GM12864 (cell line): ENCODE measurements at places on chromosomes 12 and 14.
A peak's percentile ranks its signal among the peaks of the same experiment; 100 is the strongest.

DNA sequence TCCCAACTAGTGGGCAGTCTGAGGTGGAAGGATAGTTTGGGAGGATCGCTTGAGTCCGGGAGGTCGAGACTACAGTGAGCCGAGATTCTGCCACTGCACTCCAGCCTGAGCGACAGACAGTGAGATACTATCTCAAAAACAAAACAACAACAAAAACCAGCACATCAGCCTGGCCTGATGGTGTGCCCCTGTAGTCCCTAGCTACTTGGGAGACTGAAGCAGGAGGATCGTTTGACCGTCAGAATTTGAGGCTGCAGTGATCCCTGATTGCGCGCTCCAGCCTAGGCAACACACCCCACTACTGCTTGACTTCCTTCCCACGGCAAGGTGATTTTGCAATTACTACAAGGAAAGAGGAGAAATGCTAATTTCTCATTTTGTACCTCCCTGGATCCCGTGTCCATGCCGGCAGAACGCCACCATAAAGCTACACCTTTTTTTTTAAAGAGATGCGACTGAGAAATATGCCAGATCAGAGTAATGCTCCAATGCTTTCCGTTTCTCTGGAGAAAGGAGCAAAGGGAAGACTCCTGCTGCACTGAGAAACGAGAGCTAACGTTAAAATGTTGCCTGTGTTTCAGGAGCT is 672 bp upstream of the SCFD1 start:
- no peak for DNase-seq

DNA sequence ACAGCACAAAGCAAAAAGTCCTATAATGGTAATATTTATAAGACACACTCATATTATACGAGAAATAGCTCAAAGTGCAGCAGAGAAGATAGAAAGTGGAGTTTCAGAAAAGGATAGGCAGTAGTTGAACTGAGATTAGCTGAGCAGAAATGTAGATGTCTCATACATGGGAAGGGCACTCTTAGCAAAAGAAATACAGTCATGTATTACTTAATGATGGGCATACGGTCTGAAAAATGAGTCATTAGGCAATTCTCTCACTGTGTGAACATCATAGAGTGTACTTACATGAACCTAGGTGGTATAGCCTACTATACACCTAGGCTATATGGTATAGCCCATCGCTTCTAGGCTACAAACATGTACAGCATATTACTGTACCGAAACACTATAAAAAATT is 671.3 kb downstream of the RPS29 start:
- no peak for DNase-seq

- DNase-seq, result no peak
Measured at GRCh38 chr14:77906446-77906845, 106.5 kb downstream of the ADCK1 start.

- DNase-seq, result no peak
Measured at GRCh38 chr12:5708371-5708770, 236.7 kb downstream of the ANO2 start.

GRCh38 chr14:67529947-67530935 is 2.8 kb upstream of the PLEKHH1 start:
- no peak for DNase-seq

- DNase-seq, result no peak
Measured at GRCh38 chr14:75454963-75455546, 27.2 kb downstream of the JDP2 start.

DNA sequence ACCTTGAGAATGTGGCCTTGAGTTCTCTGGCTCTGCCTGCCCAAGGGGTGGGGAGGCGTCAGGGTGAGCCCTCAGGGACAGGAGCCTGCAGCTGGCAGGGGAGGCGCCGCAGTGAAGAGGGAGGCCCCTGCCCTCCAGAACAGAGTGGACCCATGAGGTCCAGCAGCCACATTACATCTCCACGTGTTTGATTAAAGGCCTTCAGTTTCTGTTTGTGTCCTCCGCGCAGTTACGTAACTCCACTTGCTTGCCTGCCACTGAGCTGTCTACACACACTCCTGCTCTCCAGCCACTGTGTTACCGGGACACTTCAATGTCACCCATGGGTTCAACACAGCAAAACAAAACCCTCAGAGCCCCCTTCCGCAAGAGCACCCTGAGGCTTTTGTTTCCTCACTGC is 70.4 kb downstream of the CHGA start:
- DNase-seq, result no peak

DNA sequence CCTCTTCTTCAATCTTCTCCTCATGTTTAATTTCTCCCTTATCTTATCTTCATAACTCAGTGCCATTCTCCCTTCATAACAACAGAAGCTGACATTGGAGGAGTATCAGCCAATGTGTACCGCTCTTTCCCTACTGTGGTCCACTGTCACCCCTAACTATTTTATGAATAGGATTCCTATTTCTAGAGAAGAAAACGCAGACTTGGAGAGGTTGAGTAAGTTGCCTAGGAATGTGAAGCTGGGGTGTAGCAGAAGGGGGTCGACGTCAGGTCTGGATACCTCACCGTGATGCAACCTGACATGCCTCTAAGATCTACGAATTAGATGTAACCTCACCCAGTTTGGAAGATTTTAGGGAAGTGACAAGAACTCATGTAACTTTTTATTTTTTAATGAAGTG is 17.1 kb downstream of the LMO3 start:
- DNase-seq, result no peak

GRCh38 chr14:105325303-105325702 is 10.8 kb downstream of the PACS2 start:
- no peak for DNase-seq

- no peak for DNase-seq
Measured at GRCh38 chr14:36301159-36301558, 19.3 kb downstream of the MBIP start.

GRCh38 chr14:101845496-101845895 is 84.0 kb downstream of the PPP2R5C start:
- no peak for DNase-seq

DNA sequence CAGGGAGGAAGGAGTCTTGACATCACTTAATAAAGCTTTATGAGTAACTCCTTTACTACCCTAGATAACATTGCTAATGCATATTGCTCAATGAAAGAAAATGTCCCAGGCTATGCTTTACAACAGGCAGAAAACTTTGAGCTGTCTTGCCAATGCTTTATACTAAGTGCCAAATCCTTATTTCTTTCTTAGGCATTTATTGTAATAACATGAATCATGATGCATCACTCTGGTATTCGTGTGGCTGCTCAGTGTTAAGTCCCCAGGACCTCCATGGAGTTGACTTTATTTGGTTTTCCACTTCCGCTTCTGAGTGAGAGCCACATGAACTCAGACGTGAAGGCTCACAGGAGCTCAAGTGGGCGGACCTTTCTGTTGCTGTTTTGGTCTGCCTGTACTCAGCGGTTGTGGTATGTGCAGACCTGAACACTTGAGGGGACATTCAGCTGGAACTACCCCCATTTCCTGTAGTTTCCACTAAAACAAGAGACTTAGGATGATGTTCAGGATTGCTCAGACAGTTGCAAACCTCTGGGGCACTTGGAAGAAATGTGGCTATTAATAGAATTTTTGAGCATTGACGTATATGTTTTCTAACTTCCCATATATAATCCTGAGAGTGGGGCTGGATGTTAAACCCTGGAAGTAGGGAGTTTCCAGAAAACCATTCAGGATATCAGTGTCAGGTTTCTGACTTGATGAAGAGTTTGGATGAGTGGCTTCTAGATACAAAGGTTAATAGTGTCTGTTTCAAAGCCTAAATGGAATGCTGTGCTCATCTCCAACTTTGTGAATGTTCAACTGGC is 258.6 kb downstream of the MSRB3 start:
- DNase-seq, result no peak

GRCh38 chr12:10615532-10615931 is 2.1 kb upstream of the MAGOHB start:
- no peak for DNase-seq

DNA sequence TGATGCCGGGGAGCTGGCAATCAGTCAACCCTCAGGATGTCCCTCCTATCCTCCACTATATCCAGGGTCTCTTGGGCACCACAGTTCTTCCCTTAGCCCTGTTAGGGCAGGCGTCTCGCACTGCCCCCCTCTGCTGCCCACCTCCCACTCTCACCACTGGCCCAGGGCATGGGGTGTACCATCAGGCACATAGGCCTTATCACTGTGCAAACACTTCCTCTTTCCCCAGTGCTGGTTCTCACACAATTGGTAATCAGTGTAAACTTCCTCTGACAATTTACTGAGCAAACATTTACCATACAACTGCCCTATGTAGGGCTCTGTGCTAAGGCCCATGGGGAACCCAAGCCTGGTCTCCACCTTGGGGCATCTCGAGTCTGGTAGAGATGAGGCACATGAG is 20.1 kb upstream of the TMED10 start:
- no peak for DNase-seq

DNA sequence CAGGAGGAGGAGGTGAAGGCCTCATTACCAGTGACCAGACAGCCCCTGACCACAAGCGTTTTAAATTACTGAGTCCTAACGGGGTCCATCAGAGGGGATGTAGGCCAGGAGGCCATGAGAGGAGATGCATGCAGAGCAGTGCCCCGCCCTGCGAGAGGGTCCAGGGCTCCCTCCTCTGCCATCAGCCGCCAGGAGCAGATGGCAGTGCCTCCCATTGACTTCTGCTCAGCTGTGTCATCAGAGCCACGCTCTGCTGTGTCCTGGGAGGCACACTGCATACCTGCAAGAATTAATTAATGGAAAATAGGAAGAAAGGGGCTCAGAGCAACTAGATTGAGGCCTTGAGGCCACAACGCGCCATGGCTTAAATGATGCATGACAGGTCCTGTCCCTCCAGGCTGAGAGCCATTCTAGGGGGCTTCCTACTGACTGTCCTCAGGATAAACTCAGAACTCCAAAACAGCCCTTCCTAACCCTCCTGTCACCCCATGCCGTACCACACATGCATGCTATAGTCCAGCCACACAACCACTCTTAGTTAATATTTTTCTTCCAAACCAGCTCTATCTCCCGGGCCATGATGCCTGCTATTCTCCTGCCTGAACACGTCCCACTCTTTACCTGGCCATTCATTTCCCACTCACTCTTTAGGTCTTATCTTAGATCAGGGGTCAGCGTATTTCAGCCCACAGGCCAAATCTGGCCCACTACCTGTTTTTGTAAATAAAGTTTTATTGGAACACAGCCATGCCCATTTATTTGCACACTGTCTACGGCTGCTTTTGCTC is 235.8 kb downstream of the KSR2 start:
- DNase-seq, result no peak

DNA sequence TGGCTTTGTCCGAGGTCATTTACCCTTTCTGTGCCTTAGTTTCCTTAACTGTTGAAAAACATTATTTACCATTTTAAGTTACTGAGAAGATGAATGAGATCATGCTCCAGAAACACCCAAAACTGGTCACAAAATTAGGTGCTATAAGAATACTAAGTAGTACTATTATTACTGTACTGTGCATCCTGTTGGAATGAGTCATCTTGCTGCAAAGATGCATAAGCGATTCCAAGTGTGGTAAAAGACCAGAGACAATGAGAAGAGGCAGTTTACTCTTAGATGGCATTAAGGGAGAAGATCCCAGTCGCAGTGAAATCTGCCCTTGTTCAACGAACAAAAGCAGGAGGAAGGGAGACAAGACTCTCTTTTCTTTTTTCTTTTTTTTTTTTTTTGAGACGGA is 4.2 kb upstream of the PLEKHA5 start:
- no peak for DNase-seq

DNA sequence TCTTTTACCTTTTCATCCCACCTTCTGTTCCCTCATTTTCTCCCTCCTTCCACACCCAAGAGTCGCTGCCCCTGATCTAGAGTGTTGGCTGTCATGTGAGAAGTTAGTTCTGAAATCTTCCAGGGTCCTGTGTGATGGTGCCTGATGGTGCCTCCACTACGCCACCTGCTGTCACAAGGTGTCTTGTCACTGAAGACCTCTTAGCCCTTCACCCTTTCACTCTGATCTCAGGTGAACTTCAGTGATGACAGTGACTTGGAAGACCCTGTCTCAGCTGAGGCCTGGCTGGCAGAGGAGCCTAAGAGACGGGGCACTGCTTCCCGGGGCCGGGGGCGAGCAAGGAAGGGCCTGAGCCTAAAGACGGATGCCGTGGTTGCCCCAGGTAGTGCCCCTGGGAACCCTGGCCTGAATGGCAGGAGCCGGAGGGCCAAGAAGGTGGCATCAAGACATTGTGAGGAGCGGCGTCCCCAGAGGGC is 7.6 kb upstream of the PFDN5 start:
- peak; percentile 39 for DNase-seq

- no peak for DNase-seq
Measured at GRCh38 chr12:87217491-87217890, 811.7 kb downstream of the C12orf50 start.

DNA sequence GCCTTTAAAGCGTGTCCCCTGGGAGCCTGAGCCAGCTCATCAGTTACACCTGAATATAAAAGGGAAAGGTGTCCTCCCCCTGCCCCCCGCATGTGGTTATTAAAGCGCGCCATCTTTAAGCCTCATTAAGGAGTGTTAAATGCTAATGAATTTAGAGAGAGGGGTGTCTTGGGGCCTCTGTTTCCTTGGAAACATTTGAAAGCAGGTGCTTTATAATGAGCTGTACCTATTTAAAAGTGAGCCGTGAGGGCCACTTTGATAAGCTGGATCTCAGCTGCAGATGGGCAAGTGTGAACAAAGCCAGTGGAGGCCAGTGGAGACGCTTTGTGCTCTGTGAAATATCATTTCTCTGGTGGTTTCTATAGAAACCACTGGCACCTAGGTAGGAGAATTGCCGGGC is 84.0 kb downstream of the BEGAIN start:
- DNase-seq, result no peak

GRCh38 chr12:51721282-51721940 is 127.1 kb downstream of the FIGNL2 start:
- DNase-seq, result no peak

DNA sequence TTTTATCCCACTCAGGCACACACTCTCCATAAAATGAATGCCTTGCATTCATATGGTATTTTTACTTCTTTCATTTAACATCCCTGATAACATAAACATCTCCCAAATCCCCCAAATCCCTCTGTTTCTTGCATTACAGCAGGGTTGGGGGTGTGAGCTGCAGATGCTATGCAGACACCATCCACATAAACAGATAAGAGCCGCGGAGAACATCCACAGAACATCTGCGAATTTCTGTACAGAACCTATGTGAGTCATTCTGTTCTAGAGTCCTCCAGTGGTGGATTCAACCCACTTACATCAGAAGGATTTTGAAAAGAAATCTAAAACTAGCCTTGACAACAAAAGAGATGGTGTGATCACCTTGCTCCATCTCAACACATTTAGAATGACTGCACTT is 20.3 kb downstream of the FBLN5 start:
- no peak for DNase-seq

- DNase-seq, result no peak
Measured at GRCh38 chr12:6554168-6555017, 1.4 kb downstream of the IFFO1 start.

DNA sequence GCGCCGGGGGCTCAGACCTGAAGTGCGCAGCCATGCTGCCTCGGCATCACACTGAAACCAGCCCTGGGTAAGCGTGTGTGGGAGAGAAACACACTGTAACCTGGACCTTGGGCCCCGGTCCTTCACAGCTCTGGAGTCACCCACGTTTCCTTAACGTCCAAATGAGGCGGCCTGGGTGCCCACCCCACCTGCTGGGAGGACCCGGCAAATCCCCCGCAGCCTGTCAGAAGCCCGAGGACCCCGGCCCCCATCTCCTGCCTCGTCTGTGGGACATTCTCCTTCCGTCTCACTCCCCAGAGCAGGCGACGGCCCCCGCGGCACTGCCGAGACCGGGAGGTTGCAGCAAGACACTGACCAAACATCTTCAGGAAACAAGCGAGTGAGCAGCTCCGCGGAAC is 66.5 kb upstream of the GALNT9 start:
- DNase-seq, result no peak
